T-helper 1 cell (primary cell): ENCODE measurements at places on chromosomes 6 and 20.
A peak's percentile ranks its signal among the peaks of the same experiment; 100 is the strongest.

DNA sequence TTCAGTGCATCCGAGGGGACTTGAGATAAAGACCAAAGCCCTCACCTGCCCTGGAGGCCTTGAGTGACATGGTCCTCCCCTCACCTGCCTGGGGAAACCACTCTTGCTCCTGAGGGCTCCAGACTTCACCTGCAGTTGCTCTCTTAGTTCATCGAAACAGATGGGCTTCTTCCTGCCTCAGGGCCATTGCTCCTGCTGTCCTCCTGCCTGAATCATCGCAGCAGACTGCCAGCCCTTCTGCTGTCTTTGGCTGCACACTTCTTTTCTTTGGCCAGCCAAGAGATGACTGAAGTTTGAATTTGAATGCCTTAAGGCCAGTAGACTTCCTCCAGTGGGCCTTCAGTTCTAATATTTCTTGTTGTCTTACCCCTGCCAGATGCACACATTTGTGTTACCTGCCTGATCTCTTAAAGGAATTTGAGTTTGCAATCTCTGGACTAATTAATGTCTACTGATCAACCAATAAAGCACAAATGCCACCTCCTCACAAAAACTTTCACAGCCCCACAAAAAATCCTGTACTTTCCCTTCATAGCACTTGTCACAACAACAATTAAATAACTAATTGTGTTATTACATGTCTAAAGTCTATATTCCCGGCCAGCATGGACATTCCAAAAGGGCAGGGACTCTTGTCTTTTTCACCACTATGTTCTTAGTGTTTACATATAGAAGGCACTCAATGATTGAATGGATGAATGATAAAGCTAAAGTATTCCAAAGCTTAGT is 56.7 kb upstream of the SGK1 start:
- DNase-seq = no peak

- DNase-seq = no peak
Measured at GRCh38 chr20:57482796-57483195, 42.1 kb downstream of the CTCFL start.

GRCh38 chr6:149484733-149485700 is at the start of gene ZC3H12D:
TSS of gene ZC3H12D (minus strand) at chr6:149485014. CDS start at chr6:149474543, 10,471 bp downstream.
- peak; percentile 78 for DNase-seq

DNA sequence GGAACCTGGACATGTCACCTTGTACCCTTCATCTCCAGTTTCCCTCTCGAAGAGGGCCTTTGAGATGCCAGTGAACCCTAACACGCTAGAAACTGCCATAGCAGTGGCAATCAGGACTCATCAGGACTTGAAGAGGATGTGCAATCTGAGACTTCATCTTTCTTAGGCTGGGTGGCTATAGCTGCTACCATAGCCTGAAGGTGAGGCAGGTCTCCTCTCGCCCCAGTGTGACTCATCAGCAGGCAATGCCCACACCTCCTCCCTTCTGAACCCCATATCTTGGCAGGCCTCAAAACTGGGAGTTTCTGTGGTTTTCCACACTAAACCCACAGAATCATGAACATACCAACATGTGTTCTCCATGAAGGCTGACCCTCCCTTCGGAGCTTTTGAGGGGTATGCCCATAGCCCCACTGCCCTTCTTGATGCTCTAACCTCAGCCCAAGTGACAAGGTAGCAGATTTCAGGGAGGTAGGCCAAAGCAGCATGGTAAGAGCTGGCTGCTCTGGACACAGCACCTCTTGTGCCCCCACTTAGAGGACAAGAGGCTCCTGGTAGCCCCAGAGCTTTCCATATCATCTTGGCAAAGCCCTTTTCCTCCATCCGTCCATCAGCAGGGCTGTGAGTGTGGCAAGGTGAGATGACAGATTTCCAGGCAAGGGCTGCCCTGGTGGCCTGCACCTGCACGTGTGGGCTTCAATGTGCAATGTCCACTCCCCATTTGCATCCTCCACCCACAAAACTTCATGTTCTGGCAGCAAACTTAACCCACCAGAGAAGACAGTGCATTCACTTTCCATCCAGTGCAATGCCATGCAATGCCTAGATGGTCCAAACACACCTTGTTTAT is 2.6 kb downstream of the BLCAP start:
- DNase-seq = no peak

GRCh38 chr20:47921408-47921807 is 136.1 kb upstream of the SULF2 start:
- DNase-seq = no peak

DNA sequence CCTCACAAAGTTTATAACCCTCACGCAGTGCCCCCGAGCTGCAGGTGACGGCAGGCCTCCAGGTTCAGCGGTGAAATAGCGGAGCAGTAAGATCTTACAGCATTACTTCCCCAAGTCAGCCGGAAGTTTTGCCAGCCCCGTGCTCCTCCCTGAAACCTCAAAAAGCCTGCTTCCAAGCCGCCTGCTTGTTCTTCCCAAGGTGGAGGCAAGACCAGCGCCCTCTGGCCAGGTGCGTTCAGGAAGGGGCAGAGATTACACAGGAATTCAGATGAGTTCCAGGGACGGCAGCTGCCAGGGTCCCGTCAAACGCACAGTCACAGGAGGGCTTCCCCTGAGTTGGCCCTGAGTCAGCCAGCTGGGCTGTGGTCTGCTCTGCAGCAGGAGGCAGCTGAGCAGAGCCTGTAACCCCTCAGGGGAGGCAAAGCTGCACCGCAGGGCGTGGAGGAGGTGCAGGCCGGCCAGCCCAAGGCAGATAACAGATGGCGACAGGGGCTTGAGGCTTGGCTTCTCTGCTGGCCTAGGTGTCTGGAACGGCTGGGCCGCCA is 124.1 kb upstream of the RPS6KA2 start:
- no peak for DNase-seq

DNA sequence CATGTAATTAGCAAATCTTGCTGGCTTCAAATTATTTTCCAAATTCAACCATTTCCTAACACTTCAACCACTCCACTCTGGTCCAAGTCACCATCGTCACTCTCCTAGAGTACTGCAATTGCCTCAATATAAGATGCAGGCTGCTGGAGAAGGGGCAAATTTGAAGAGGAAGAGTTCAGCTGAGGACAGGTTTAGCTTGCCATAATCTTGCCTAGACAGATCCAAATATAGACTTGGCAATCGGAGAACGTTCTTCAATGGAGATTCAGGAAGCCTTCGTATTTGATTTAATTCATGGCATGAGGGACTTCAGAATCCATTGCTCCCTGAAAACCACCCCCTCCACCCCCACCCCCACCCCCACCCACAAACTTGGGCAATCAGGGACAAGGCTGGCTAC is 15.4 kb upstream of the KHDC1L start:
- no peak for DNase-seq

- no peak for DNase-seq
Measured at GRCh38 chr6:53984163-53984562, 127.1 kb upstream of the MLIP start.

GRCh38 chr6:129481706-129482105 is 228.3 kb downstream of the ARHGAP18 start:
- no peak for DNase-seq

GRCh38 chr6:4364172-4364571 is 228.8 kb upstream of the ECI2 start:
- no peak for DNase-seq

GRCh38 chr6:38846844-38847243 is 131.7 kb downstream of the DNAH8 start:
- no peak for DNase-seq

DNA sequence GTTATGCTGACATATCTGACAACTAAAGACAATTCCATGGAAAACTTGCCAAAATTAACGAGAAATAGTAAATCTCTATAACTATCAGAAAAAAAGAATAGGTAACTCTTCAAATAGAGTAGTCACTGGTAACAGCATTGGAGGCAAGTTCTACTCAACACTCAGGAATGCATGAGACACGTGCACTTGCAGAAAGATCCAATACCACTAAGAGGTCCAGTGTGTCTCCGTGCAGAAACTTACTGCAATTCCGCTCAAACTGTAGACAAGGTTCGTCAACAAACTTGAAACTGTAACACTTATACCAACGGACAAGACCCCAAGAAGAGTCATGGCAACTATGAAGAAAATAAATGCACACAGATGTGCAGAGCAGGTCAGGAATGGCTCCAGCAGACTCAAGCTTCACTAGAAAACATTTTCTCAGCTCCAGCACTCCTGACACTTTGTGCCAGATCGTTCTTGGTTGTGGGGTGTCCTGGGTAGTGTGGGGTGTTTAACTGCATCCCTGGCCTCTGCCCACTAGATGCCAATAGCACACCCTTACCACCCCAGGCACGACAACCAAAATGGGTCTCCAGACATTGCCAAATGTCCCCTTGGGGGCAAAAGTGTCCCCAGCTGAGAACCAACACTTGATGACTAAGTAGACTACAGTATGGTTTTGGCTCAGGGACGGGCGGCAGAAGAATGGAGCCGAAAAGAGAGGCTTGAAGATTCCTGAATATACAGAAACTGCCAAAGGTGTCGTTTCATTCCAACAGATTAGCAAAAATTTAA is 134.8 kb downstream of the DTNBP1 start:
- no peak for DNase-seq

DNA sequence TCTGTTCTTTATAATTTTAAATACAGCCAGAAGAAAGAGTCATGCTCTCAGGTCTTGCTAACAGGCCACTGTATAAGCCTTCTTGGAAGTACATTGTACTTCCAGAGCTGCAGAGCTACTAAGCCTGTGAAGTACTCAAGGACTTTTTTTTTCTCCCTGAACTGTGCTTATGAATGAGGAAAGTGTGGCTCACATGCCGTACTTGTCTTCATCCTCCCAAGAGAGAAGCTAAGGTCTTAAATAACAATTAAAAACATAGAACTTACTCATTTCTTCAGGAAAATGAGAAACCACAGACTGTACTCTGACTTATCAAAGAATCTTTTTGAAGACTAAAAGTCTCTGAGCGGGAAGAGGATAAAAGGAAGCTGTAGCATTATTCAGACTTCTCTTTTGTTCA is 218.3 kb downstream of the HTR1B start:
- no peak for DNase-seq

- no peak for DNase-seq
Measured at GRCh38 chr20:12598894-12599293, 409.9 kb upstream of the SPTLC3 start.

- no peak for DNase-seq
Measured at GRCh38 chr6:165641672-165642156, 21.3 kb downstream of the PDE10A start.

GRCh38 chr6:149031201-149031858 is 284.5 kb downstream of the UST start:
- DNase-seq = no peak

GRCh38 chr20:37564388-37565133 is 36.9 kb upstream of the BLCAP start:
- no peak for DNase-seq

DNA sequence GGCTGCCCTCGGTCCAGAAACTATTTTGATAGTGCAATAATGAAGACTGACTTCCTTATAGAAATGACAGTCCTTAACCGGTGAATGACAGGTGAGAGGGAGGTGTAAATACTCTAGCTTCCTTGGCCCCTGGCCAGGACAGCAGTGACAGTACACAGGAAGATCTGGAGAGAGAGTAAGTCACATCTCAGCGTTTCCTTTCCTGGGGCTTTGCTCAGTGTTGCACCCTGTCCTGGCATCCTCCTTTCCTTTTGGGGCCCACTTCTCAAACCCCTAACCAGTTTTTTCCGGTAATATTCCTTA is 336.9 kb downstream of the CD83 start:
- DNase-seq = peak; percentile 8

GRCh38 chr6:43901733-43902230 is 131.8 kb downstream of the VEGFA start:
- DNase-seq = no peak

DNA sequence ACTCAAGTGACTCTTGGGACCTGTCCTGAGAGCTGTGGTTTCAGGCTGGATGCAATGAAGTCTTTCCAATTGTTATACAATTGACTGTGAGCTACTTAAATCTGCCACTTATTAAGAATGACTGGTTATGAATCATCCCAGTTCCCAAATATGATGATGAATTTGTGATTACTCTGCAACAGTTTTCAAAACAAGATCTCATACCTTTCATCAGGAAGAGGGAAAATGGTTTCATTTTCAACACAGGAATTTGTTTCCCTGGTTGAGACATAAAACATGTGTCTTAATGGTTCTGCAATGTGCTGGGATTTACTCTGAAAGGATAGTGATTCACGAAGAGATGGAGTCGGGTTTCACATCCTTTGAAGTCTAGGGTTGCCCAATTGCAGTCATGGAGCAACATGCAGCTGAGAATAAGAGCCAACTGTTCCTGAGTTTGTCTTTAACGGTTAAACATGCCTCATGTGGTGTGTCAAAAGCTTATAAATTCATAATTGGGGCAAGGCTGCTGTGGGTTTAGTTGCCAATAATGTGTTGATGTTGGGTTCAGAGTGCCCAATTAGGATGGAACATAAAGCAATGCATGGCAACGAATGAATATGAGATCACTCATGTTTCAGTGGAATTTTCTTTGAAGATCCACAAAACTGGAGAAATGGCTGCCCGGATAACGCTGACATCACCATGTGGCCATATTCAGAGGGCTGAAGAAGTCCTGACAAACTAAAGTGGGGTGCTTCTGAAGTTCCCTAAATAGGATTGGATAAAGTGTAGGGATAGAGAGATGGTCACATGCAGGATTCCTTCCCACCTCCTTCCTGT is 41.0 kb downstream of the CYP24A1 start:
- DNase-seq = no peak

DNA sequence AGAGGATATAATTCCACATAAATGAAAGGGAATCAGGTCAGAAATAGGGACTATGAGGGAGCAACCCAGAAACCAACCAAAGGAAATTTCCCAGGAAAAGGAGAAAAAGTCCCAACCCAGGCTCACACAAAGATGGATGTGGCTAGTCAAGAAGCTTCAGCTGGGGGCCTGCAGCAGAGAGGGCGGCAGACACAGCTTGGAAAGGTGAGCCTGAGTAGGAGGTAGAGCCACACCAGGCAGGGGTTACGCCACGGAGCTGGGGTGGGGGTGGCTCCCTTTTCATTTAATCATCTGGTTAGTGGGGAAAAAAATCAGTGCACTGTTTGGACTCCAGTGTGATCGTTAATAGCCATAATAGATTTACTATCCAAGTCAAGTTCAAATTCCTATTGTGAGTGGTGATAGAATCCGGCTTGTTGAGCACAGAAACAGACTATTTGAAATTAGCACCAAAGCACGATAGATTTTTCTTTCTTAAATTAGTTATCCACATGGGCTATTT is 220.6 kb downstream of the TPBG start:
- no peak for DNase-seq

- DNase-seq = no peak
Measured at GRCh38 chr6:109345986-109346385, 36.3 kb downstream of the CD164 start.

GRCh38 chr6:148999929-149000468 is 253.2 kb downstream of the UST start:
- DNase-seq = no peak

- DNase-seq = no peak
Measured at GRCh38 chr6:90156861-90157260, 139.8 kb downstream of the BACH2 start.

- no peak for DNase-seq
Measured at GRCh38 chr6:165811512-165811911, 148.5 kb upstream of the PDE10A start.

- no peak for DNase-seq
Measured at GRCh38 chr20:40980106-40980827, 48.4 kb upstream of the TOP1 start.

GRCh38 chr6:26121141-26122004 is 34.1 kb downstream of the HFE start:
- DNase-seq = no peak

GRCh38 chr20:63790572-63791168 is 40.4 kb downstream of the ZBTB46 start:
- DNase-seq = no peak

- no peak for DNase-seq
Measured at GRCh38 chr6:125212377-125212776, 58.8 kb downstream of the TPD52L1 start.
